ENCODE measurements at places on chromosomes 16 and 17. TPM values are rescaled to one million over a fixed set of nuclear protein-coding genes. Genes with fewer than 3 reads are reported as not detected.

Gene IQCK
- 5.4 TPM for total RNA-seq

DNA sequence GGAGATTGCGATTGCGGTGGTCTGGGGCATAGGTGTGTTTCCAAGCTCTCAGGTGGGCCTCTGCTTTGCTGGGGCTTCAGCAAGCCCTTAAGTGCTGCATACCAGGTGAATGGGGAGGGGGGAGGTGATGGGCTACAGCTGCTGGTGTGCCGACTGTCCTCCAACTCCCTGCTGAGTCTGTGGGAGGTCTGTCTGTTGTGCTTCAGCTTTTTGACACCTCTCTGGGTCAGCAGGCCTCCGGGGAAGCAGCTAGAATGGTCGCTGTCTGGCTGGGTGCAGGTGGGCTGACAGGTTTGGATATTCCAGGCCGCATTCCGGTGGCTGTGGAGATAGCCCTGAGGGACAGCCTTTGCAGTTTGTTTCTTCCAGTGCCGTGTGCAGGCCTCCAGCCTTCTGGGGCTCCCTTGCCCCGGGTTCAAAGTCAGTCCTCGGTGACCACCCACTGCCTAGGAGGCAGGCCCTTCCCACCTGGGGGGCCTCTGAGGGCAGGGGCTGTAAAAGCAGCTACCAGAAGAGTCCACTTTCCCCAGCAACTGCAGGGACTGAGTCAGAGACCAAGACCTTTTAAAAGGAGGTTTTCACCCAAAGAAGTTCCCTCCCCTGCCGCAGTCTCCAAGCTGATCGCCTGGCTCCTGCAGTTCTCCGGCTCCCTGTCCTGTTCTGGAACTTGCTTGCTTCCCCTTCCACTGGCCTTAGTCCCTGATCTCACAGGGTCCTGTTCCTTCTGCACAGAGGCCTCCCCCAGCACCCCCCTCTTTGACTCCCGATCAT lies 2.0 kb upstream of the TTYH2 start:
- peaks cover 13% of the 10 kb centered on the region for H3K4me1 ChIP-seq
- DNase-seq, result no peak
- H3K27me3 ChIP-seq, result no peaks in the 10 kb centered on the region
- peaks cover 24% of the 10 kb centered on the region for H3K36me3 ChIP-seq
- no peak overlapping the region for H3K27ac ChIP-seq

DNA sequence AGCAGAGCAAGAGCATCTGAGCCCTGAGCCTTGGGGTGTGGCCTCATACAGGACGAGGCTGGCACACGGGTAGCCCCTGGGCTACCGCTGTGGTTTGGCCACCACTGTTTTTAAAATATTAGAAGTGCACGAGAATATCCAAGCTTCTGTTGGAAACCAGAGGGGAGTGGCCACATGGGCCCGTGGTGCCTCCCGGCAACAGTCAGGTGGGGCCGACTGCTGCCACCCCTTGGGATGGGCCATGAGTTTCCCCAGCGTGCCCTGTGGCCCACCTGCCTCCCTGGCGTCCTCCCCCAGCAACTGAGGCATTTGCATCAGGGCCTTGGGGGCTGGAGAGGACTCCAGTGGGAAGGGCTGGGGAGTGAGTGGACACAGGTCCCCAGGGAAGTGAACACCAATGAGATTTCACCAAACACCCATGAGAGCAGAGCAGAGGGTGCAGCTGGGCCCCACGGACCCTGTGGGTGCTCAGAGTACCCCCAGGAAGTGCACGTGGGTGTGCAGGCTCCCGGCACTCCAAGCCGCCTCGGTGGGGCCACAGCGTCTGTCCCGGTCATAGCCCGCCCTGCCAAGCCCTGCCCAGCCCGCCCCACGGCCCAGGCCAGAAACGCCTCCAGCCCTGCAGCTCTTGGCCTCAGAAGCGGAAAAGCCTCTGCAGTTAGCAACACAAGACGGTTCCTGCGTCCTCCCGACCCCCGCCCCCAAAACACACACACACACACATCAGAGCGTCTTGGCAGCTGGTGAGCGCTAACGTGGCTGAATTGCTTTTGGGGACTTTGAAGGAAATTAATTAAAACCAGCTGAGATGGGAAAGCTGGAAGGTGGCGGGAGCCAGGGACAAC lies 22.7 kb downstream of the ZNF469 start:
- peaks cover 49% of the 10 kb centered on the region for H3K36me3 ChIP-seq
- peaks cover 22% of the 10 kb centered on the region for H3K4me1 ChIP-seq
- peak; percentile 46 for DNase-seq
- peak overlapping the region; percentile 42 for H3K27ac ChIP-seq

Gene SLC5A10
- not detected for total RNA-seq

Gene ITGA2B
- total RNA-seq, result under 0.01 TPM

- peaks cover 4% of the 10 kb centered on the region for H3K4me1 ChIP-seq
- no peak overlapping the region for H3K4me3 ChIP-seq
- no peak for DNase-seq
- H3K36me3 ChIP-seq, result no peaks in the 10 kb centered on the region
These were observed 38.1 kb downstream of the WSB1 start for GRCh38 chr17:27332047-27332393.

DNA sequence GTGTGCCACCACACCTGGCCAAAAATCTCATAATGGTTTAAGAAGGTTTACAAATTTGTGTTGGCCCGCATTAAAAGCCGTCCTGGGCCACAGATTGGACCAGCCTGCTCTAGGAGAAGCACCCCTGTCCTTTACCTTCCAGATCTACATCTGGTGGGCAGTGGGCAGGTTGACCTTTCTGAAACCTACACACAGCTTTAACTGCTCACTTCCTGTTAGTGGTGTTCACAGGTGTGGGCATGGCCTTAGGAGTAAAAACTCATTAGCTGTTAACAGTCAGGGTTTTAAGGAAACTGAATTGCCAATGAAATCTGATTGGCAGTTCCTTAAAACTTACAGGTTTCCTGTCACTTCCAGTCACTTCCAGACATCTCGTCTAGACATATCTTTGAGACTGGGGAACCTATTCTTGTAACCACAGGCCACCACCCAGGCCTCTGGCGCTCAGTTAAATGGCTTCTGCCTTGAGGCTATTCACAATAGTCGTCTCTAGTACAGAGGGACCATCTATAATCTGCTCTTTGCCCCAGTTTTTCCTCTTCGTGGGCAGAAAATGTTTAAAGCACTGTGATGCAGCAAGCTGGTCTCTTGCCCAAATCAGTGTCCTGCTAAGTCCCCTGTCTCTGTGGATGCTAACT lies 29.3 kb downstream of the GNGT2 start:
- peaks cover 2% of the 10 kb centered on the region for H3K27me3 ChIP-seq
- H3K4me3 ChIP-seq, result no peak overlapping the region
- H3K36me3 ChIP-seq, result no peaks in the 10 kb centered on the region
- no peaks in the 10 kb centered on the region for H3K4me1 ChIP-seq
- no peak overlapping the region for H3K27ac ChIP-seq

Gene PPM1D
- 15.8 TPM for total RNA-seq

Gene SBK1
- total RNA-seq, result under 0.01 TPM

Measured in IMR-90 (cell line).